NCI-H1092 treated with DMSO at 0.1 percent for 48 hours (cell line): ENCODE measurements at places on chromosomes 6 and 20.
A peak's percentile ranks its signal among the peaks of the same experiment; 100 is the strongest.

DNA sequence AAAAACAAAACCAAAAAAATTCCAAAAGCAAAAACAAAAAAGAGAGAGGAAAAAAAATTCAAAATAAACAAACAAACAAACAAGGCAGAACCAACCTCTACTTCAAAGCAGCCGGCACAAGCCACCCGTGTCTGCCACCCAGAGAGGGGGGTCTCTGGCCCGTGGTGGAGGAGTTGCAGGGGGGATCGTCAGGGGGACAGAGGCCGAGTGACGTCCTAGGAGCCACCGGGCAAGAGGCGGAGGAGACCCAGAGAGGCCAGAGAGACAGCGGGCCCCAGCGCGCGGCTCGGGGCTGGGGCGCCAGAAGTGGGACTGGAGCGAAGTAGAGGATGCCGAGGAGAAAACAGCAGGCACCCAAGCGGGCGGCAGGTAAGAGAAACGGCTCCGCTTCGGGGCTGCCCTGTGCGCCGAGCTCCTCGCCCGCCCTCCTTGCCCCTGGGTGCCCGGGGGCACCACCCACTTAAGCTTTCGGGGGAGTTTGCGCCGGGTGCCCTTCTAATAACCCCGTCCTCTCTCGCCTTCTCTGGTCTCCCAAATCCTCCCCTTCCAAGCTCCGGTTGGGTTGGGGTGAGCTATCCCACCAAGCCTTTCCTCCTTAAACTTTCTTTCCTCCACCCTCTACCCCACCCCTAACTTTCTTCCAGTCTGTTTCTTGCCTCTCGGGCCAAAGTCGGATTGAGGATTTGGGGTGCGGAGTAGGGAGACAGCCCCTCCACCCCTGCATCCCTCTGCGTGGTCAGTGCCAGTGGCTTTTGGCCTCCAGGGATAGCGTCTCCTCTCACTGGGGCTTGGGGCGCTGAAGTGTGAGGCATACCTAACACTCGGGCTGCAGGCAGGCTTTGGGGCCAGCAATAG is 1.0 kb downstream of the TSHZ2 start:
- peak; percentile 62 for DNase-seq

DNA sequence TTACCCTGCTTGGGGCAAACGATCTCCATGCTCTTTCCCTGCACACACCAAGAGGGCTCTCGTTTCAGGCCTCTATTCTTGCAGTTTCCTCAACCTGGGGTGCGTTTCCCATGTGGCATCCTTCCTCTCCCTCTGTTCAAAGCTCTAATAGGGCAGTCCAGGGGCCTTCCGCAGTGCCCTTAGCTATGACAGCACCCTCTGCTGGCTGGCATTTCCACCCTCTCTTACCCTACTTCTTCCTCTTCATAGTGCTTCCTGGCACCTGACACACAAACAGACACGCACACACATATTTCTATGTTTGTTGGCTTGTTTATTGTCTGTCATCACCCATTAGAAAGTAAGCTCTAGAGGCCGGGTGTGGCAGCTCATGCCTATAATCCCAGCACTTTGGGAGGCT is 294.0 kb downstream of the CLIC5 start:
- no peak for DNase-seq

DNA sequence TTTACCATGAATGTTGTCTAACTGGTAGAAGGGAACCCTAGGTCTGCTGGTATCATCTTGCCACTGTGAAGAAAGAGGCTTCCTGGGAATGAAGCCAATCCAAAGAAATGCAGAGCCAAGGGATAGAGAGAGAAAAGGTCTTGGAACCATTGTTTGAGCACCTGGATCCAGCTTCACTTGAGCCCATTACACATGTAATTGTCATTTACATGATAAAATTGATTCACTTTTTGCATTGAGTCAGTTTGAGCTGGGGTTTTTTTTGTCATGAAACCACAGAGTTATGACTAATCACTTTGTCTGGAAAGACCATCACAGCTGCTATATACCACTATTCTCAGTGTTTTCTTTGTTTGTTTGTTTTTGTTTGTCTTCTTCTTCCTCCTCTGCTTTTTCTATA is 112.3 kb downstream of the CBLN4 start:
- no peak for DNase-seq

GRCh38 chr6:137923866-137924653 is 57.0 kb downstream of the TNFAIP3 start:
- DNase-seq, result no peak
